ENCODE measurements at places on chromosomes 7 and 10.

DNA sequence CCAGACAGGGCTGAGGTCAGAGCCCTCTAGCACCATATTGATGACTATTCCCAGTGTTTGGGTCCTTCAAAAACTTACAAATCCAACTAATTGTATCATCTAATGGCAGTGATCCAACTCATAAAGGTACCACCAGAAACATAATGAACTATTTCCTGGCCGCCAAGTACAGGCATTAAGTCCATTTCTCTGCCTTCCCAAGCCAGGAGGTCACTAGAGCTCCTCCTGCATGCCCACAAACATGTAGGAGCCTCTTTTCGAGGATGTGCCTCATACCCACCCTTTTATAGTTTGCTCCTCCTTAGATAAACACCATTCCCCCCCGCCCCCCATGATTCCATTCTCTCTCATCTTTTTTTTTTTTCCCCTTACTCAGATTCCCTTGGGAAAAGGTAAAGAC, 91.3 kb downstream of the CHN2 start:
- no peak for DNase-seq
- H3K4me1 ChIP-seq, result peaks cover 7% of the 10 kb centered on the region
- no peak overlapping the region for H3K4me3 ChIP-seq
- H3K27ac ChIP-seq, result no peak overlapping the region

DNA sequence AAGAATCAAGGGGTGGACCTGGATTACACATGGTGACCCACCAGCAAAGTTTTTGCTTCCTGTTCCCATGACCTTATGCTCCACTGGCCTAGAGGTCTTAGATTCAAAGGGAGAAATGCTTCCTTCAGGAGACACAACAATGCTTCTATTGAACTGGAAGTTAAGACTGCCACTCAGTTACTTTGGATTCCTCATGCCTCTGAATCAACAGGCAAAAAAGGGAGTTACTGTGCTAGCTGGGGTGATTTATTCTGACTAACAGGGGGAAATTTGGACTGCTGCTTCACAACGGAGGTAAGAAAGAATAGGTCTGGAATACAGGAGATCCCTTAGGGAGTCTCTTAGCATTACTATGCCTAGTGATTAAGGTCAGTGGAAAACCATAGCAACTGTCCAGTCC, 10.3 kb downstream of the TMEM229A start:
- no peaks in the 10 kb centered on the region for H3K4me1 ChIP-seq
- no peaks in the 10 kb centered on the region for H3K36me3 ChIP-seq
- DNase-seq, result no peak
- no peak overlapping the region for H3K4me3 ChIP-seq
- no peak overlapping the region for H3K27ac ChIP-seq

DNA sequence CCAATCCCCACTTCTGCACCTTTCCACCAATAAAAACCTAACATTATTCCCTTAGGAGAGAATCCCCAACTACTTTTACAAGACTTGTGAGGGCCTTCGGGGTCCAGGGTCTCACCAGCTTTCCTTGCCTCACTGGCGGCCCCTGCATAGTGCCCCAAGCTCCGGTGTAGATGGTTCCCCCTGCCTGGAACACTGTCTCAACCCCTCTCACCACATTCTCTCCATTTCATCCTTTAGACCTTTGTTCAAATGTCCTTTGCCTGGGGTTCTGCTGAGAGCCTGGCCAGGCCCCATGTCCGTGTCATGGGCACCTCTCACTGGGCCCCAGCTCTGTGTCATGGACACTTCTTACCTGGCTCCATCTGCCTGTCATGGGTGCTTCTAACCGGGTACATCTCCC, 64.5 kb upstream of the SORCS3 start:
- DNase-seq, result no peak
- H3K36me3 ChIP-seq, result no peaks in the 10 kb centered on the region
- peaks cover 19% of the 10 kb centered on the region for H3K27me3 ChIP-seq
- H3K4me1 ChIP-seq, result peaks cover 6% of the 10 kb centered on the region
- no peak overlapping the region for H3K4me3 ChIP-seq

- H3K4me3 ChIP-seq, result no peak overlapping the region
- no peaks in the 10 kb centered on the region for H3K4me1 ChIP-seq
- H3K27ac ChIP-seq, result no peak overlapping the region
- no peak for DNase-seq
- H3K36me3 ChIP-seq, result peaks cover 19% of the 10 kb centered on the region
These were observed 52.4 kb downstream of the CASD1 start for GRCh38 chr7:94561841-94562514.

DNA sequence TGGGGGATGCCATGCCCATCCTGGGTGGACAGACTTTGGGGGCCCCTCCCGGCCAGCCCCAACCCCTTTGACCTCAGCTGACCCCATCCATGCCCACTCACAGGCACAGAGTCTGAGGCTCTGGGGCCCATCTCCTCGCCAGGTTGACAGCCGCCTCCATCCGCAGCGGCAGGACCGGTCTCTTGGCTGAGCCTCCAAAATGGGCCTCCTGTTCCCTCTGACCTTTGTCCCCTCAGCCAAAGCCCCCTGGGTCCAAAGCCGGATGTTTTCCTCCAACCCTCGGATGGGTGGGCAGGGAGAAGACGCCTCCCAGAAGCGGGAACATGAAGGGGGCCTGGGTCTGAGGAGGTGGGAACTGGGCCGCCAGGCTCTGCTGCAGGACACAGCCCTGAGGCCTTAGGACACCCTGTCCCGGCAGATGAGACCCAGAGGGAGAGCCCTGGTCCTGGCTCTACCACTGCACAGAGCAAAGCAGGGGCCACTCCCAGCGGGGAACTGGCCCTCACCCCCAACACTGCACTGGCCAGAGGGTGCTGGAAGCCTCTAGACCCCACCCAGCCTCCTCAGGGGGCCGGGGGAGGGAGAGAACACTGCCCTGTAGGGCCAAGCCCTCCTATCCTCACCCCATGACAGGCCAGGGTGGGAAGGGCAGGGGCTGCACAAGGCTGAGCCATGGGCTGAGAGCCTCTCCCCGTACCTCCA, 12.6 kb downstream of the PDGFA start:
- no peak for DNase-seq
- H3K4me1 ChIP-seq, result no peaks in the 10 kb centered on the region
- no peaks in the 10 kb centered on the region for H3K27me3 ChIP-seq
- no peaks in the 10 kb centered on the region for H3K36me3 ChIP-seq
- no peak overlapping the region for H3K27ac ChIP-seq
- no peak overlapping the region for H3K4me3 ChIP-seq

DNA sequence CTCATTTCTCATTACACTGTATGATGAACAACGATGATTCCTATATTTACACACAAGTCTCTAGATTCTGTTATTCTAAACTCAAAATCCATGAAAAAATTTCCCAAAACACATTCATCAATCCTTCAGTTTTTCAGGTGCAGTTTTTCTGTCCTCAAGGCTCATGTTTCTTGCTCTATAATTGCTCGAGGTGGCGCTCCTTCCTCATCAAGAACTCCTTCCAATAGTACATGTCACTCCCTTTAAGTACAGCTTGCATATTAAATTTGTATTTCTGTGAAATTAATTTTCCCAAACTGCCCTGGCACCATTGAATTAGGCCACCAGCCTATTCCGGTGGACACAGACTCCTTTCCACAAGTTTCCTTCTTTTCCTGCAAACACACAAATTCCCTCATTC, 188.7 kb upstream of the MINDY3 start:
- DNase-seq, result no peak
- H3K27ac ChIP-seq, result no peak overlapping the region
- H3K4me1 ChIP-seq, result no peaks in the 10 kb centered on the region

DNA sequence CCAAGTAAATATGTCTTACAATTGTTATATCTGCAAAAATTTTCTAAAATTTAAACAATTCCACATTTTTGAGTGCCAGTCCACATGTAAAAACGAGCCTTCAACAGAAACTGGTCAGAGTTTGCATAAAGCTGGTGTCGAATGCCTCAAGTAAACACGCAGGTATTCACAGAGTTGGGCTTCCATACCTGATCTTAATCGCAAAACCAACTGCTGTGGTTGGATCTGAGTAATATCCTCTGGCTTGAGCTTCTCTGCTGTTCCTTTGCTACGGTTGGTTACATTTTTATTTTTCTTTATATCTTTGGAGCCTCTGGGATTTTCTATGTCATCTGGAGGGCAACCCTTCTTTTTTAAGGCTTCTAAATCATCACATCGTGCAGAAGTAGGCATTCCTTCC, 28.4 kb downstream of the ITGB1 start:
- no peak overlapping the region for H3K27ac ChIP-seq
- H3K4me3 ChIP-seq, result no peak overlapping the region
- no peak for DNase-seq
- no peaks in the 10 kb centered on the region for H3K27me3 ChIP-seq
- peaks cover 33% of the 10 kb centered on the region for H3K36me3 ChIP-seq

DNA sequence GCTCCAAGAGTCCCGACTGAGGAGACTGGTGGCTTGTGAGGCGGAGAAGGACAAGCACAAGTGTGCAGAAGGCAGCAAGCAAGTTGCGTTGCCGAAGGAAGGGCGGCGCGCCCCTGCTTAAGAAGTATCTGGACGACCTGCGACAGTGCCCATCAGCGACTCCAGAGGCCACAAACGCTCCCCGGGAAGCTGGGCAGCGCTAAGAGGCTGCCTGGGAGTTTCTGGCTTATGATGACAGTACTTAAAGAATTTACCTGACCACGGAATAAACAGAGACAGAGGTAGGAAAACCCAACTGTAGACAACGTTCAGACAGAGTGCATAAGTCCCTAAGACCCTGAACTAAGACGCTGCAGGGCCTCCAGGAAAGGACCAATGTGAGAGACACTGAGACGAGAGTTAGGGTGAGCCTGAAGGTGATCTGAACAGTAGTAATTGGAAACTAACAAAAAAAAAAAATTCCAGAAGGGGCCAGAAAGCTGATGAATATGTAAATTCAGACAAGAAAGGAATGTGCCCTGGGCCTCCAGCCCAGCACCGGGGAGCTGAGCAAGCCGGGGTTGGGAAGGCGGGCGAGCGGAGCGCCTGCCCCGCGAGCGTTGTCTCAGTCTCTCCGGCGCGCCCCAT, 1.0 kb downstream of the OSBPL3 start:
- H3K27me3 ChIP-seq, result no peaks in the 10 kb centered on the region
- H3K27ac ChIP-seq, result peak overlapping the region; percentile 85
- DNase-seq, result no peak
- peaks cover 51% of the 10 kb centered on the region for H3K4me1 ChIP-seq
- H3K4me3 ChIP-seq, result peak overlapping the region; percentile 87

- H3K4me3 ChIP-seq, result no peak overlapping the region
- no peaks in the 10 kb centered on the region for H3K4me1 ChIP-seq
- no peaks in the 10 kb centered on the region for H3K36me3 ChIP-seq
These were observed 113.4 kb downstream of the DIP2C start for GRCh38 chr10:576130-576465.

DNA sequence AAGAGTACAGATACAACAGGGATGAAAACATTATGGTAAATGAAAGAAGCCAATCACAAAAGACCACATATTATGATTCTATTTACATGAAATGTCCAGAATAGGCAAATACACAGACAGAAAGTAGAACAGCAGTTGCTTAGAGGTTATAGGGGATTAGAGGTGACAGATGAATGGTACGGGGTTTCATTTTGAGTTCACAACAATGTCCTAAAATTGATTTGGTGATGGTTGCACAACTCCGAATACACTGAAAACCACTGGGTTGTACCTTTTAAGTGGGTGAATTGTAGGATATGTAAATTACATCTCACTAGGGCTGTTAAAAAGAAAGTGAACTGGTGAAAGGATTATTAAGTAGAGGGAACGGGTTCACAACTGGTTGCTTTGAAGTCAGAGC, 76.3 kb upstream of the MRLN start:
- no peak overlapping the region for H3K27ac ChIP-seq
- no peaks in the 10 kb centered on the region for H3K27me3 ChIP-seq
- no peak for DNase-seq
- peaks cover 32% of the 10 kb centered on the region for H3K4me1 ChIP-seq
- peaks cover 53% of the 10 kb centered on the region for H3K36me3 ChIP-seq

DNA sequence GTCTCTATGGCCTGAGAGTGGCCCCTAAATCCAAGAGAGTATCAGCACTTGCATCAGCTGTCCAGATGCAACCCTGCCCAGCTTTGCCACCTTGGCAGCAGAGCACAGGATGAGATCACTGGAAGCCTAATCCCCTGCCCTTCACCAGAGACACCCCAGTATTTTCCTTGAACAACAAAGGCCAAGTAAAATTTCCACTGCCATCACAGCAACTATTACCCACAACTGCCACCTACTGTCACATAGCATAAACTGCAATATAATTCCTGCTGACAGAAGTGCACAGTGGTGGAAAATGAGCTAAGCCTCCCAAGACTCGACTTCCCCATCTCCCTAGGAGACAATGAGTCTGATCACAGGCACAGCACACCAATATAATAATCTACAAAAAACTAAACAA, 462.8 kb upstream of the ZWINT start:
- H3K27ac ChIP-seq, result no peak overlapping the region
- H3K36me3 ChIP-seq, result no peaks in the 10 kb centered on the region
- no peak for DNase-seq
- no peak overlapping the region for H3K4me3 ChIP-seq
- H3K27me3 ChIP-seq, result no peaks in the 10 kb centered on the region

Measured in activated naive CD4-positive, alpha-beta T cell treated with anti-CD3 and anti-CD28 coated beads for 36 hours (primary cell).